ENCODE measurements at places on chromosomes 3 and 15.

GRCh38 chr3:185406121-185406620 lies 43.2 kb downstream of the MAP3K13 start:
- no peak for DNase-seq

DNA sequence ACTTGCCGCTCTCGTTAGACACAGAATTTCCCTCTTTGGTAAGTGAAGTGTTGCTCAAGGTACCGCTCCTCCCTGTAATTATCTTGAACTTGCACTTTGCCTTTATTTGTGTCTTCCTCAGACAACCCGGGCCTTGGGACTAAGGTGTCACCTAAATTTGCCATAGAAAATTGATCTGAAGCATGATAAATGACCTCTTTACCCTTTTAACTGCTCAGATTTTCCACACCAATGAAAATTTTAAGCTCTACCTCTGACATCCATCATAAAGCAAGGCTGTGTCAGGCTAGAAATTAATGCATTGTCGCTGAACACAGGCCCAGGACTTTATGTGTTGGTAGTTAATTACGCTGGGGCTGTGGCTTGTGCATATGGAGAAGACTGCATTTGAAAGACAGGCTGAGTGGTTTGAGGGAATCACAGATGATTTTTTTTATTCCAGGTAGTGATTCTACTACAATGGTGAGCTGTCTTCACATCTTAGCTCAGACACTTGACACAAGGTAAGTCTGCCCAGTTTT lies 199.6 kb upstream of the CHRM5 start:
- DNase-seq: no peak

GRCh38 chr3:174821477-174821876 lies 37.7 kb upstream of the NAALADL2 start:
- no peak for DNase-seq

DNA sequence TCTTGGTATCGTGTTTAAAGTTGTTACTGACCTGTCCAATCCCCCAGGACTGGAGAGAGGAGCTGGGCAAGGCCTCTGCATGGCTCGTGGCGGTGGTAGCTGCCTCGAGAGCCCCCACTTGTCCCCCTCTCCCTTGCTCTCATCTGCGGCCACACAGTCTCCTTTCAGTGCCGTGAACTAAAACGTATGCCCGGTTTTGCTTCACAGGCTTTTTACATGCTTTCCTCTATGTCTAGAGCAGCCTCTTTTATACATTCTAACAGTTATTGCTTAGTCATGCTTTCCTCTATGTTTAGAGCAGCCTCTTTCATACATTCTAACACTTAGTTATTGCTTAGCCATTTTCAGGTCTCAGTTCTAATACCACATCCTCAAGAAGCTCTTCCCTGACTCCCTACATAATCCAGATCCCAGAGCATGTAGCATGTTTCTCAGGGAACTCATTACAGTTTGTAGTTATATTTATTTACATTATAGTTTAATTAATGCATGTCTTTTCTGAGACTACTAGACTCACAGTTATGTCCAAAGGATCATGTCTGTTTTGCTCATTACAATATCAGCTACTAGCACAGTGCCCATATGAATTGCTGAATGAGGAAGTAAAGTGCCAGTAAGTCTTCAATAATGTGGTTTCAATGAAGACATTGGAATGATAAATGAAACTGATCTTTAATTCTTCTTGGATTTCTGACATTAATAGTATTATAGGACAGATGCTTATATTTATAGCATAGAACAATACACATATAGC lies 66.5 kb upstream of the TBL1XR1 start:
- DNase-seq: no peak

- peak; percentile 28 for DNase-seq
Observed at GRCh38 chr3:54120657-54121413, 1.5 kb upstream of the CACNA2D3 start.

GRCh38 chr15:79886124-79886523 lies 10.7 kb downstream of the MTHFS start:
- no peak for DNase-seq

All from NCI-H510A treated with DMSO at 0.1 percent for 48 hours (cell line).